Eye (tissue), 1 donor: ENCODE measurements at places on chromosomes 7 and 10.
A peak's percentile ranks its signal among the peaks of the same experiment; 100 is the strongest.

DNA sequence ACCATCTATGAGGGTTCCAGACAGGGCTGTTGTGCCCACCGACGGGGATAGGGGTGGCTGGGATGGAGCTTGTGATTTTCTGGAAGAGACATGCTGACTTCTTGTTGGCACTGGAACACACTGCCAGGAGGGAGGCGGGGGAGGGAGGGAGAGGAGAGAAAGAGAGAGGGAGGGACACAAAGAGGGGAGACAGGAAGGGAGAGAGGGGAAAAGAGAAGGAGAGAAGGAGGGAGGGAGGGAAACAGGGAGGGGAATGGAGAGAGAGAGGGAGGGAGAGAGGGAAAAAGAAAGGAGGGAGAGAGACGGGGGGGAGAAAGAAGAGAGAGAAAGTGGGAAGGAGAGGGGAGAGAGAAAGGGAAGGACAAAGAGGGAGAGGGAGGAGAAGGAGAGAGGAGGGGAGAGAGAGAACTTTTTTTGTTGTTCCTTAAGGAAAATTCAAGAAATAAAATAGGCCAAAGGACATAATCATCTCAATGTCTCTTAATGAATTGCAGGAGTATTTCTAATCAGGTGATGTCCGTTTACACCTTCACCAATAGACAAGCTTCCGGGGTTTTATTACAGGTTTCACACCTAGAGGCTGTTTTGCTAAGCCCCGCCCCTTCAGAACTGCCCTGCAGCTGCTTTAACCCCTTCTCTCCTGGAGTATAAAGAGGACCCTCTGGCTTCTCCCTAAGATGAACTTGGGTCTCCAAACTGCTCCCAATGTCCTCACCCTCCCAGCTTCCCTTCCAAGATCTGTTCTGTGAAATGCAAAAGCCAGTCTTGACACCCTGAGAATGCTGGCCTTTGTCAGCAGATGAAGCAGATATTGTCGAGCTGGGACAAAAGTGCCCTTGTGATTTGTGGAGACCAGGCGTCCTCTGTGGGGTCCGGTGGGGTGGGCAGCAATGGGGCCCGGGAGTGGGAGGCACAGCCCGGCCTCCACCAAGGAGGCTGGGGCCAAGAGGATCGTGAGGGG, 82.0 kb upstream of the GTF2IRD1 start:
- DNase-seq: peak; percentile 41

DNA sequence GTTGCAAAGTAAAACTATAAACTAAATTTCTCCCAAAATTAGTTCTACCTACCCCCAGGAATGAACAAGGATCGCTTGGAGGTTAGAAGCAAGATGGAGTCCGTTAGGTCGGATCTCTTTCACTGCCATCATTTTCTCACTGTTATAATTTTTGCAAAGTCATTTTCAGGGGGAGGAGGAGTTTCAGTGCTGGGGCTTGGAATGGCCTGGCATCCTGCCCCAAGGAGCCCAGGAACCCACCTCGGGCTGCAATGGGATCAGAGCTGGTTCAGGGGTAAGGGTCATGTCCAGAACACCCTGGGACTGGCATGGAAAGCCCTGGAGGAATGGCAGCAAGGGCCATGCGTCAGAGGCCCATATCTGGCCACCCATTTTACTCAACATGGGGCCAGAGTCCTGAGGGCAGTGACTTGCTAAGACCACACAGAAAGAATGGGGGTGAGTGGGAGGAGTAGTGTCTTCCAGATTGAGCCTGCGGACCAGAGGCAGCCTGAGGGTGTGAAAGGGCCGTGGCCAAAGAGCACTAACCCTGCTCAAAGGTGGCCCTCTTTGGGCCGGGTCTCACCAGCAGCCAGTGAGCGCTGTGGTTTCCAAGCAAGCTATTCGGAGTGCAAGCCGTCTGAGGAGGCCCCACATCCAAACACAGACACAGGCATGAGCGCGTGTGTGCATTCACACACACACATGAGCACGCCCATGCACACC, 31.8 kb downstream of the GPRIN2 start:
- DNase-seq: no peak

GRCh38 chr10:113491967-113492565, 60.8 kb upstream of the HABP2 start:
- DNase-seq: peak; percentile 57

DNA sequence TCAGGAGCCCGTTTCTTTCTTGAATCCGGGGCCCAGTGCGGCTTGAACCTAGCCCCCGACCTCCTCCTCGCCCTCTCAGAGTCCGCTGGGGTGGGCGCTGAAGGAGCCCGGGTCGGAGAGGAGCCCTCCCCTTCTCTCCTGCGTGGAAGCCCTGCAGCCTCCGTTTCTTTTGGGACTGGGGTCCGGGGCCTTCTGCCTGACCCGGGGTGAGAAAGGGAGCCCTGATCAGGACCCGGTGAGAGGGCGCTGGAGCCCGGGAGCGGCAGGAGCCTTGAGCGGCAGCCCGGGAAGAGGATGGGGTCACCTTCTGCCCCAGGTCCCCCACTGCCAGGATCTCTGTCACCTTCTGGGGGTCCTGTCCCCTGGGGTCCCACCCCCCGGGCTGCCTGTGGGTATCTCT, 162.3 kb downstream of the ZNF33B start:
- peak; percentile 0 for DNase-seq

DNA sequence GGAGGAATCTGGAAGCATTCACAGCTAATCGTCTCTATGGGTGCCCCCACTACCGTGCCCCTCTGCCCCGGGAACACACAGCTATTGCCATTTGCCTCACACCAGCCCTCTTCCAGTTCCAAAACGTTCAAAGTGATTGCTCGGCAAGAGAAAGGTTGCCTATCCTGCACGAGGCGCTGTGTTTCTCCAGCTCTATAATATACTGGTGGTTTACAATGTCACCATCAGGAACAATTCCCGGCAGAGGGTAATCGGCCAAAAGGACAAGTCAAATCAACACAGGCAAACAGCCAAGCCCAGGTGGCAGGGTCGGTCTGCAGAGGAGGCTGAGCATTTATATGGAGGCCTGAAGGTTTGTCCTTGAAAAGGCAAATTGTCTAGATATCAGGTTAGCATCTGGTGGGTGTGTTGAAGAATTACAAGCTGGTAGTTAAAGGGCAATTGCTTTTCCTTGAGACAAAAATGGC, 29.2 kb upstream of the TNS3 start:
- no peak for DNase-seq
